ENCODE measurements at places on chromosomes 1 and 21. TPM values are rescaled to one million over a fixed set of nuclear protein-coding genes. Genes with fewer than 3 reads are reported as not detected.

The ICOSLG gene
- total RNA-seq, result 5.9 TPM

The AGO1 gene
- 23.7 TPM for total RNA-seq

The FAM43B gene
- 2.0 TPM for total RNA-seq

The SLC2A5 gene
- total RNA-seq, result 7.9 TPM

The SMPDL3B gene
- not detected for total RNA-seq

The PTGS2 gene
- total RNA-seq, result 0.30 TPM

The ITLN1 gene
- total RNA-seq, result 2.0 TPM

The CYP4Z1 gene
- total RNA-seq, result not detected

The KCNA10 gene
- not detected for total RNA-seq

The OR2L3 gene
- total RNA-seq, result not detected

The DENND2C gene
- 3.2 TPM for total RNA-seq

The TRNP1 gene
- total RNA-seq, result 32.5 TPM

The DIO1 gene
- not detected for total RNA-seq

The IKBKE gene
- 0.83 TPM for total RNA-seq

The GSTM2 gene
- 87.9 TPM for total RNA-seq

The MFSD2A gene
- total RNA-seq, result 0.45 TPM

The PPCS gene
- total RNA-seq, result 34.2 TPM

The SDCCAG8 gene
- total RNA-seq, result 21.3 TPM

The RBM15 gene
- total RNA-seq, result 22.0 TPM

The UTS2 gene
- not detected for total RNA-seq

The KCNA2 gene
- 0.75 TPM for total RNA-seq
